Activated CD4-positive, alpha-beta T cell treated with anti-CD3 and anti-CD28 coated beads for 36 hours (primary cell): ENCODE measurements at places on chromosomes 4 and X. TPM values are rescaled to one million over a fixed set of nuclear protein-coding genes. Genes with fewer than 3 reads are reported as not detected.

- no peaks in the 10 kb centered on the region for H3K36me3 ChIP-seq
- no peaks in the 10 kb centered on the region for H3K4me1 ChIP-seq
- H3K4me3 ChIP-seq: no peak overlapping the region
- no peaks in the 10 kb centered on the region for H3K27me3 ChIP-seq
- DNase-seq: no peak
Measured at GRCh38 chr4:149110481-149110880, 668.3 kb upstream of the NR3C2 start.

DNA sequence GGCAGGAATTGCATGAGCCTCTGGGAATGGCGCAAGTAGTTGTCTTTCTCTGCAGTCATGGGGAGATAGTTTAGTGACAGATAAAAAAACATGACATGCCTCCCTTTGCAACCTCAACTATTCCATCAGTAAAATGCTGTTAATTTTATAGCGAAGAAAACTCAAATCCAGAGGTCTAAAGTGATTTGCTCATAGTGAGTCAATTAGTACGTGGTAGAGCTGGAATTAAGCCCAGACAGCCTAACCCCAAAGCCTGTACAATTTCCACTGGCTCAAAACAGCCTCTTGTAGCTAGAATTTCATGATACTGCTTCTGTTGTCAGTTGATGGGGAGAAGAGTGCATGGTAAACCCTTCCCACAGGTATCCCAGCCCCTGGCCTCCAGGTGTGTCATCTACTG lies 81.3 kb upstream of the TRPC5 start:
- no peak overlapping the region for H3K27ac ChIP-seq
- no peak for DNase-seq

- DNase-seq: no peak
- no peaks in the 10 kb centered on the region for H3K36me3 ChIP-seq
- peaks cover 3% of the 10 kb centered on the region for H3K27me3 ChIP-seq
- H3K4me1 ChIP-seq: peaks cover 7% of the 10 kb centered on the region
- no peak overlapping the region for H3K4me3 ChIP-seq
- no peak overlapping the region for H3K27ac ChIP-seq
Measured at GRCh38 chr4:14115106-14115505, 487.6 kb upstream of the BOD1L1 start.

DNA sequence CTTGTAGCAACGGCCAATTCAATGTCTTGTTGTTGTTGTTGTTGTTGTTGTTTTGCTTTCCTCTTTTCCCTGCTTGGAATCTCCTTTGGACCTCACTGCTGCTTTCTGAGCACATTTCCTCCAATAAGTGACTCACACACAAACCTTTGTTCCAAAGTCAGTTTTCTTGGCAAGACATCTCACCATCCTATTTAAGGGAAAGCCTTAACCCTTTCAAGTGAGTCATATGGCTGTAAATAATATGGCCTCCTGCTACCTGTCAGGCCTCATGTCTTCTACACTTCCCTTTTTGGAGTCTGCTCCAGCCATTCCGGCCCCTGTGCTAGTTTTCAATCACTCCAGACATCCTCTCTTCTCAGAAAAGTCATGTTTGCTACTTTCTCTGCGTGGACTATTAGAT lies 79.5 kb upstream of the MAGEB10 start:
- no peak overlapping the region for H3K4me3 ChIP-seq
- H3K27ac ChIP-seq: no peak overlapping the region
- no peaks in the 10 kb centered on the region for H3K36me3 ChIP-seq
- H3K27me3 ChIP-seq: no peaks in the 10 kb centered on the region
- H3K4me1 ChIP-seq: no peaks in the 10 kb centered on the region

- peak overlapping the region; percentile 39 for H3K4me3 ChIP-seq
- peaks cover 41% of the 10 kb centered on the region for H3K4me1 ChIP-seq
- peak; percentile 12 for DNase-seq
- H3K36me3 ChIP-seq: no peaks in the 10 kb centered on the region
Measured at GRCh38 chr4:54227256-54228055, 1.6 kb upstream of the PDGFRA start.

GRCh38 chrX:10119399-10119990 lies 37.3 kb upstream of the CLCN4 start:
- H3K4me3 ChIP-seq: no peak overlapping the region
- H3K27ac ChIP-seq: peak overlapping the region; percentile 30
- H3K27me3 ChIP-seq: no peaks in the 10 kb centered on the region
- peaks cover 11% of the 10 kb centered on the region for H3K4me1 ChIP-seq
- peaks cover 8% of the 10 kb centered on the region for H3K36me3 ChIP-seq

- H3K36me3 ChIP-seq: no peaks in the 10 kb centered on the region
- no peak for DNase-seq
- no peak overlapping the region for H3K27ac ChIP-seq
- H3K4me1 ChIP-seq: peaks cover 2% of the 10 kb centered on the region
- H3K4me3 ChIP-seq: no peak overlapping the region
Measured at GRCh38 chrX:20547611-20548051, 280.9 kb upstream of the RPS6KA3 start.

DNA sequence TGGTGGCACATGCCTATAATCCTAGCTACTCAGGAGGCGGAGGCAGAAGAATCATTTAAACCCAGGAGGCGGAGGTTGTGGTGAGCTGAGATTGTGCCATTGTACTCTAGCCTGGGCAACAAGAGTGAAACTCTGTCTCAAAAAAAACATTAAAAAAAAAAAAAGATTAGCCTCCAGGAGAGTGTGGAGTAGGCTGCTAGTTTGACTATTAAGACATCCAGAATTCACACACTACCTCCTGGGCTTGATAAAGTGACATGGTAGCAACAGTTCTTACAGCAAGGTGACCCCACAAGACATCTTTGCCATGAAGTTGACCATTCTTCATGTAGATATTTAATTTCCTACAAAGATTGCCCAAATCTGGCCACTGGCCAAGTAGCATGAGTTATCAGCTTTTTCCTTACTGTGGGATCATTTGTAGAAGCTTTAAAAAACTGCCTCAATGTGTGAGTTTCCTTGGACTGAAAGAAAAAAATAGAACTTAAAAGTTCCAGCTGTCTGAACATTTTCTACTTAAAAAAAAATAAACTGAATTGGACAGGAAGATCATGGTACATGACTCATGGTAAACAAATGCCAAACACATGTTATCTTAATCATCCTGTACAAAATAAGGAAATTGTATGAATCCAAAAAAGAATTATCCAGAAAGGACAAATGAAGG lies 35.3 kb upstream of the SPRY1 start:
- no peak overlapping the region for H3K4me3 ChIP-seq
- DNase-seq: no peak
- no peaks in the 10 kb centered on the region for H3K4me1 ChIP-seq
- H3K36me3 ChIP-seq: no peaks in the 10 kb centered on the region
- no peaks in the 10 kb centered on the region for H3K27me3 ChIP-seq

- no peaks in the 10 kb centered on the region for H3K36me3 ChIP-seq
- H3K4me1 ChIP-seq: no peaks in the 10 kb centered on the region
- H3K4me3 ChIP-seq: no peak overlapping the region
- DNase-seq: no peak
Measured at GRCh38 chrX:130704053-130705038, 198.7 kb downstream of the ENOX2 start.

DNA sequence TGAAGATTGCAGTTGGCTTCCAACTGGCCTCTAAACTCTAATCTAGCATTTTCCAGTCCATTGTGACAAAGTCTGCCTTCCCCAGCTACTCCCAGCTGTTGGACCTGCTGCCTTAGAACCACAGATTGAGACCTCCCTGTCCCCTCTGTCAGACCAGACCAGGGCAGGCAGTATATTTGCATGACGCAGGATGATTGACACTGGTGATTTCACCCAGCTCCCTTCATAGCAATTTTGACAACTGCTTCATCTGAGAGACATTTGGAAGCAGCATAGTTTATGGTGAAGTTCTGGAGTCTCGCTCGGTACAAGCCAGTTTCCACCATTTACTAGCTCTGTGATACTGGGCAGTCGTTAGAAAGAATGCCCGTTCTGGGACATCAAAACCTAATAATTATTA lies 2.5 kb downstream of the CYP4V2 start:
- H3K4me3 ChIP-seq: no peak overlapping the region
- no peak overlapping the region for H3K27ac ChIP-seq
- peaks cover 36% of the 10 kb centered on the region for H3K4me1 ChIP-seq
- no peaks in the 10 kb centered on the region for H3K27me3 ChIP-seq

GRCh38 chr4:184012937-184013336 lies 107.8 kb downstream of the STOX2 start:
- no peaks in the 10 kb centered on the region for H3K36me3 ChIP-seq
- no peaks in the 10 kb centered on the region for H3K27me3 ChIP-seq
- H3K4me1 ChIP-seq: peaks cover 4% of the 10 kb centered on the region
- no peak overlapping the region for H3K27ac ChIP-seq
- H3K4me3 ChIP-seq: no peak overlapping the region
- DNase-seq: no peak

- H3K36me3 ChIP-seq: no peaks in the 10 kb centered on the region
- H3K4me3 ChIP-seq: no peak overlapping the region
- H3K27me3 ChIP-seq: peaks cover 2% of the 10 kb centered on the region
- no peaks in the 10 kb centered on the region for H3K4me1 ChIP-seq
- no peak overlapping the region for H3K27ac ChIP-seq
Measured at GRCh38 chr4:85369703-85370380, 105.1 kb upstream of the ARHGAP24 start.

- no peak overlapping the region for H3K4me3 ChIP-seq
- H3K36me3 ChIP-seq: peaks cover 28% of the 10 kb centered on the region
- no peaks in the 10 kb centered on the region for H3K27me3 ChIP-seq
- no peak for DNase-seq
- H3K4me1 ChIP-seq: peaks cover 19% of the 10 kb centered on the region
Measured at GRCh38 chr4:1239141-1239949, 9.6 kb downstream of the CTBP1 start.

- H3K36me3 ChIP-seq: no peaks in the 10 kb centered on the region
- H3K27me3 ChIP-seq: no peaks in the 10 kb centered on the region
- no peak overlapping the region for H3K27ac ChIP-seq
- no peak overlapping the region for H3K4me3 ChIP-seq
- DNase-seq: no peak
Measured at GRCh38 chr4:136412708-136413107, 1119.6 kb downstream of the PCDH18 start.

DNA sequence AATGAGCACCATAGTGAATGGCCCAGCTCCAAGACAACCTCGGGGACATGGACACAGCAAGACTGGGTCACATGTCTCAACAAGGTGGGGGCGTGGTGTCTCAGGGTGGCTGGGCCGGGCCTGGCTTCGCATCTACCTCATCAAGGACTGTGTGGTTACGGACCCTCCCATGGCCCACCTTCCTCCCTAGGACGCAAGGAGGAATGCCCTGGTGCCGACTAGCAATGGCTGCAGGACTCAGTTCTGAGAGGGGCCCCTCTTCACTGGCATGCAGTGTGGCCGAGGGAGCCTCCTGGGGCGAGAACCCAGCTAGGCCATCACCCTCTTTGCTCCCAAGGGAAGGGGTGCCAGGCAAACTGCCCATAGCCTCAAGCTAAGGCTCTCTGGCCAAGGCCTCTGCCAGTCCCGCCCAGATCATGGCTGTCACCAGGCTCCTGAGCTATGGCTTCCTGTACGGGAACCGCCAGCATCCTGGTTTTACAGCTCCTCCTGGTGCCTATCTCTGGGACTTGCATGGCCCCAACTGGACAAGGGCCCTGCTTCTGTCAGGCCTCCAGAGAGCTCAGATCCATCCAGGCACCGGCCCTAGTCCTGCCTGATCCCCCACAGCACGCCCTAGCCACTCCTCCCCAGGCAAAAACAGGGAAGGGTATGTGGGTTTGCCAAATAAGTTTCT lies 218.0 kb upstream of the AGTR2 start:
- H3K27ac ChIP-seq: no peak overlapping the region
- H3K4me3 ChIP-seq: no peak overlapping the region
- H3K4me1 ChIP-seq: no peaks in the 10 kb centered on the region
- H3K36me3 ChIP-seq: no peaks in the 10 kb centered on the region
- DNase-seq: no peak

DNA sequence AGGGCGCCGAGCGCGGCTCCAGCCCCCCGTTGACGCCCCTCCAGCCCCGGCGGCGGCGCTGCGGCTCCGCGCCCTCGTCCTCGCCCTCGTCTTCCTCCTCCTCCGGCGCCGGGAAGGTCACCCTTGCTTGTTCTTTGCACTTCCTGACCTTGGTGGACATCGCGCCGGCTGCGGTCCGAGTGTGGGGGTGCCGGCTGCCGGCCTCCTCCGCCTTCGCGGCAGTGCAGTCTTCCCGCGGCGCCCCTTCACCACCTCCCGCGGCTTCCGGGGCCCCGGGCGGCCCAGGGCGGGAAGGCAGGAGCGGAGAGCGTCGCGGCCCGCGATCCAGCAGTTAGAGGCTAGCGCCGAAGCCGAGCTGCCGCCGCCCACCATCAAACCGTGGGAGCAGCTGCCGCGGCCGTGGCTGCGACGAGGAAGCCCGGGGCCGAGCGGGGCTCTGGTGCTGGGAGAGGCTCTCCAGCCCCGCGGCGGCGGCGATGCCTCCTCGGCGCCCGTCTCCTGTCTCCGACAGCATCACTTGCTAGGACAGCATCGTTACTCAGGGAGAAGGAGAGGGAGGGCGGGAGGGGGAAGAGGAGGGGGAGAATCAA lies at the start of gene TRPC3:
TRPC3 (minus strand) TSS at position 540 of the 590 bp plus-strand sequence; CDS start at position 160, 380 bp downstream.
- H3K27me3 ChIP-seq: peaks cover 36% of the 10 kb centered on the region
- H3K4me3 ChIP-seq: peak within 1 kb of the TSS; percentile 77
- H3K4me1 ChIP-seq: peaks cover 4% of the 10 kb centered on the region
- H3K36me3 ChIP-seq: no peaks in the 10 kb centered on the region
- no peak within 1 kb of the TSS for H3K27ac ChIP-seq

DNA sequence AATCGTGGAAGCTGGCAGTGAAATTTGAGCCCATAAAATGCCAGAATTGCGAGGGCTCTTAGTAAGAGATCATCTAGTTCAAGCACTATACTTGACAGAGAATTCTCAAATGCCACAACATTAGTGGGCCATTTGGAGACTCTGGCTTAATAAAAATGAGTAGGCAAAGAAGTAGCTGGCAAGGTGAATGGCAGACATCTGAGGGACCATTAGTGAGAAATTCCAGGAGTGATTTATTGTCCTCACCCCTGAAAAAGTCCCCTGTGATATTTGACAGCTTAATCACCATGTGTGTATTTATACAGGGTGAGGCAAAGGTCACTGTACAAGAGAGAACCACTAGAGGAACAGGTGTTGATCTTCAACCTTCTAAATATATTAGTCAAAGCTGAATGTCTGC lies 207.5 kb downstream of the CHRDL1 start:
- no peaks in the 10 kb centered on the region for H3K36me3 ChIP-seq
- DNase-seq: no peak
- no peaks in the 10 kb centered on the region for H3K4me1 ChIP-seq
- no peak overlapping the region for H3K4me3 ChIP-seq
- H3K27me3 ChIP-seq: no peaks in the 10 kb centered on the region

DNA sequence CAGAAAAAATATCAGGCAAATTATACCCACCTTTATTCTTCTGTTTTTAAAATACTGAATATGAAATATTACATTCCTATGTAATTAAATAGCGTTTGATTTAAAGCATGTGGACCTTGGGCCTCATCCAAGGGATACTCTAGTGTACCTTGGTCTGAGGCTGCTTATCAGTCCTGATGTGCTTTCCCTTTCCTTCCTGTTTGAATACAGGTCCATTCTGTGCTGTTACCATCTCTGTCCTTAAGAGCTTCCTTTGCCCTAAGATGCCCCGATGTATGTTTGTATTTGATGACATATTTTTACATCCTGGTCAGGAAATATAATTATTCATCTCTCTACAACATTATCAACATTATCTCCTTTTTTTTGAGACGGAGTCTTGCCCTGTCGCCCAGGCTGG lies 24.1 kb downstream of the FAT4 start:
- H3K27ac ChIP-seq: no peak overlapping the region
- H3K27me3 ChIP-seq: no peaks in the 10 kb centered on the region
- no peaks in the 10 kb centered on the region for H3K4me1 ChIP-seq
- no peak overlapping the region for H3K4me3 ChIP-seq
- H3K36me3 ChIP-seq: no peaks in the 10 kb centered on the region

- no peak for DNase-seq
- H3K27me3 ChIP-seq: no peaks in the 10 kb centered on the region
- H3K27ac ChIP-seq: no peak overlapping the region
Measured at GRCh38 chrX:46209037-46209436, 336.2 kb downstream of the ZNF674 start.

The CXorf49 gene
- not detected for total RNA-seq

The ANK2 gene
- total RNA-seq: 2.1 TPM

The GYPB gene
- total RNA-seq: not detected
